Right kidney (tissue), 9 donors: ENCODE measurements at places on chromosomes 16 and 17.

- DNase-seq, result no peak
These were observed 98.2 kb upstream of the NOL11 start for GRCh38 chr17:67619555-67619954.

- DNase-seq, result peak; percentile 35
These were observed 12.5 kb downstream of the NOB1 start for GRCh38 chr16:69741951-69742904.

- no peak for DNase-seq
These were observed 2.9 kb downstream of the SRSF2 start for GRCh38 chr17:76734080-76734840.

GRCh38 chr17:81448950-81449349 is 53.7 kb downstream of the BAHCC1 start:
- no peak for DNase-seq

DNA sequence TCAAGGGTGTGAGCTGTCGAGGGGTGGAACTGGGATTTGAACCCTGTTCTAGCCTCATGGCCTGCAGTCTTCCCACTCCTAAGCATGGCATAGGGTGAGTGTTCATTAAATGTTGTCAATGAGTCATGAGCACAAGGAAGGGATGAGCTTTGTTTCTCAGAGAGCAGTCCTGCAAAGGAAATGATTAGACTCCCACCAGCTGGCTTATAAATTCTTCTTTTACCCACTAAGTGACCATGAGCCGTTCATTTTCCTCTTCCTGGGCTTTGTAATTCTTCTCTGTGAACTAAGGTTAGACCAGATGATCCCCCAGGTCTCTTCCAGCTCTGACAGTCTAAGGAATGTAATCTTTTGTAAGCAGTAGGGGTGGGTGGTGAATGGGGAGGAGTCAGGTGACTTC is 47.9 kb upstream of the HNF1B start:
- no peak for DNase-seq

GRCh38 chr16:48503779-48504178 is 106.2 kb downstream of the N4BP1 start:
- DNase-seq, result peak; percentile 30

GRCh38 chr17:33914125-33914524 is 341.0 kb upstream of the CCL2 start:
- no peak for DNase-seq

GRCh38 chr17:35293151-35293847 is 50.4 kb downstream of the SLFN5 start:
- no peak for DNase-seq

- peak; percentile 78 for DNase-seq
These were observed 58.5 kb downstream of the TMEM132E start for GRCh38 chr17:34637548-34638525.

DNA sequence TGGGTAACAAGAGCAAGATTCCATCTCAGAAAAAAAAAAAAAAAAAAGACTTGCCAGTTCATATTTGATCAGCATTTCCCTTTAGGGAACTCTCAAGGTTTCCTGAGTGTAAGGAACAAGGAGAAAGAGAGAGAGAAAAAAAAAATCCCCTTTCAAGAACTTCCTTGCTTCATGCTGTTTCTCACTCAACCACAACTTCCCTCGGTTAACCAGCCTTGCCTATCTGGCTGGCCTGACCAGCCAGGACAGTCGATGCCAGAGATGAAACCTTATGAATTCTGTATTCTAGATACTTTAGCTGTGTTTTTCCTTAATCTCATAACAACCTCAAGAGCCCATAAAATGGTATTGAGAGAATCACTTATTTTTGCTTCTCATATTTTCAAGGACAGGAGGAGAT is 2.6 kb upstream of the N4BP1 start:
- DNase-seq, result no peak

- no peak for DNase-seq
These were observed 59.2 kb downstream of the PLD6 start for GRCh38 chr17:17146786-17147406.

DNA sequence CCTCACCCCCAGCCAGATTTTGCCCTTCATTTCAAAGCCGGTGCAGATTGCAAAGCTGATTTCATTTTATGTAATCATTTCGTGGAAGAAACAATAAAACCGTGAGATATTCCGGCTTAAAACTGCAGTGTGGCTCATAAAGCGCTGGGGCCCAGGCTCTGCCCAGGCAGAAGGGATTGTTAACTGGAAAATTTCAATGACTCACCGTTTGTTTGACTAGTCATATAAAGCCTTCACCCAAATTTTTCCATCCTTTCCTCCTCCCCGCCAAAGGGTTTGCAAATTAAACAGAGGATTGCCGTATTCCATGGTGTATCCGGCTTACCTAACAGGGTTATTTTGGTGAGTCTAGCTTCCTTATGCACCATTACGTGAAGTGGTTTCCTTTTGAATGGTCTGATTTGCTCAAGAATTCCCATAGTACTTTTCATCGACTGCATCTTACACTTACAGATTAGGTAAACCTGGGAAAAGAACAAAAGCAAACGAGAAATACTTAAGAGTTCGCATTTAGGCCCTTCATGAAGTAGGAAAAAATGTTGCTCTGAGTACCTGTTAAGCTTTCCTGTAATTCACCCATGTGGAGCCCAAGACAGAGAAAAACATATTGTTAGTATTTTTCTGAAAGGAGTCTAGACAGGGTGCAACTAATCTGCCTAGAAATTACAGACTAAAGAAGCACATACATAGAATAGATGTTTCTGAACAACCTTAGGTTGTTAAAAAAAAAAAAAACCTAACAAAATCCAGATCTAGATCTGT is 949 bp upstream of the GSPT1 start:
- DNase-seq, result no peak

- peak; percentile 60 for DNase-seq
These were observed 27.2 kb downstream of the CLEC16A start for GRCh38 chr16:10971560-10971961.

- DNase-seq, result no peak
These were observed 1.9 kb downstream of the PFN1 start for GRCh38 chr17:4946312-4946976.

DNA sequence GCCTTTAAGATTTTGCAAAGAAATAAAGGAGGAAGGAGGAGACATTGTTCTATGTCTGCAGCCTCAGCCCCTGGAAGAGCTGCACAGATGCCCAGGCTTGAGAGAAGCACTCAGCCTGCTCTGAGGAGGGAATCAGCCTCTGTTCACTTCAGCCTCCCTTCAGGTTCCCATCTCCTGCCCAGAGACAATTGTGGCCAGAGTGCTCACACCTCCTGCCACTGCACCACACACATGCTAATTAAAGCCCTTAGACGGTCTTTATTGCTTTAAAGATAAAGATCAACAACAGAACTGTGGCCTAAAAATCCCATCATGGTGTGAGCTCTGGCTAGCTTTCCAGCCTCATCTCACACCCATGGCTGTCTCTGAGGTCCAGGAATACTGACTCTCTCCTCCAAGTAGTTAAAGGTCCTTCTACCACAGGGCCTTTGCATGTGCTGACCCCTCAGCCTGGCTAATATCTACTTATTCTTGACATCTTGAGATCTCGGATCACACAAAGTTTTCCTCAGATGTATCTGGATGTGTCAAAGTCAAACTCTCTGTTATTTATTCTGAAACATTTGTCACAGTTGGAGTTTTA is 33.8 kb downstream of the CHD9NB start:
- DNase-seq, result no peak

DNA sequence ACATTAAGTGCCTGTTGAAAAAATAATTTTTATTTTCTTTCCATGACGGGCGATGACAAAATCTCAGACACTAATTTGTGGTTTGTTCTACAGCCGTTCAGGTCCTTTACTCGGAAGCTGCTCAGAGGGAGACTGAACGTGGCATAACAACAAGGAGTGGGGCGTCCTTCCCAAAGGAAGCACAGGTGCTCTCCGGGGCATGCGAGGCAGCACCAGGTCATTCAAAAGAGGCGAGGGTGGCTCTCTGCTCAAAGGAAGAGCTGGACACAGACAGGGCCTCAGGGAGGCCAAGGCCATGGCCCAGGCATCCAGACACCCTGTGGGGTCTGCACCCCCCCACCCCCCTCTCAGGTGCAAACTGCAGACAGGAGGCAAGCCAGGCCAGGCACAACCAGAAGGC is 16.2 kb downstream of the UNKL start:
- no peak for DNase-seq

DNA sequence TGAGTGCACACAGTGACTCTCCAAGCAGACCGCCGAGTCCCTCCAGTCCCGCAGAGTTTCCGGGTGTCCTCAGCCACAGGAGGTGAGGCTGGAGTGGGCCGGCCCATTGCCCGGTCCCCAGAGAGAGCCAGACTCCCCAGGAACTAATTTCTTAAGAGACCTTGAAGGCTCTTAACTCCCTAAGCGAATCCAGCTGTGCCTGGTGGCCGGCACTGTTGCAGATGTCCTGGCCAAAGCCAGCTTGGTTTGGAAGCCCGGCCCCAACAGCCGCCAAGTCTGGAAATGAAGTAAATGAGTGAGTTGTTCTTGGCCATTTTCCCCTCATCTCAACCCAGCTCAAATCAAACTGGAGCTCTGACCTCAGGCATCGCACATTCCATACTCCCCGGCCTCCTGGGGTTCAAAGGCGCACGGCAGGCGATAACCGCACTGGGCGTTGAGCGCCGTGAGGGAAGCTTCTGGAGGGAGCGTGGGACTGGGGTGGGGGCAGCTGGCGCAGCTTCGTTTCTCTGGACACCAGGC is 42.0 kb downstream of the CMIP start:
- peak; percentile 30 for DNase-seq

DNA sequence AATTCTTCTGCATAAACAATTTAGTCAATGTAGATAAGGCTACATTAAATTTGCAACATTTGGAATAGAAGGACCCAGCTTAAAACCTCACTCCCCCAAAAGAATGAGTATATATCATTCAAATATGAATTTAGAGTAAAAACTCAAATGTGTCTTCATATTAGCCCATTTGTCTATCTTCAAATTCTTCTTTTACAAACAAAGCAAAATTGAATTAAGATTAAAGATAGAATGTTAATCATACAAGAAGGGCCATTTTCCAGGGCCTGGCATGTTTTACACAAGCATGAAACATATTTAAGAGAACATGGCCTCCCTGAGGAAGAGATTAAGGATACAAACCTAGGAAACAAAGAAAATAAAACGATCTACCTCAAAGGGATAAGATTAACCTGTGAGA is 8.4 kb downstream of the TOX3 start:
- no peak for DNase-seq

DNA sequence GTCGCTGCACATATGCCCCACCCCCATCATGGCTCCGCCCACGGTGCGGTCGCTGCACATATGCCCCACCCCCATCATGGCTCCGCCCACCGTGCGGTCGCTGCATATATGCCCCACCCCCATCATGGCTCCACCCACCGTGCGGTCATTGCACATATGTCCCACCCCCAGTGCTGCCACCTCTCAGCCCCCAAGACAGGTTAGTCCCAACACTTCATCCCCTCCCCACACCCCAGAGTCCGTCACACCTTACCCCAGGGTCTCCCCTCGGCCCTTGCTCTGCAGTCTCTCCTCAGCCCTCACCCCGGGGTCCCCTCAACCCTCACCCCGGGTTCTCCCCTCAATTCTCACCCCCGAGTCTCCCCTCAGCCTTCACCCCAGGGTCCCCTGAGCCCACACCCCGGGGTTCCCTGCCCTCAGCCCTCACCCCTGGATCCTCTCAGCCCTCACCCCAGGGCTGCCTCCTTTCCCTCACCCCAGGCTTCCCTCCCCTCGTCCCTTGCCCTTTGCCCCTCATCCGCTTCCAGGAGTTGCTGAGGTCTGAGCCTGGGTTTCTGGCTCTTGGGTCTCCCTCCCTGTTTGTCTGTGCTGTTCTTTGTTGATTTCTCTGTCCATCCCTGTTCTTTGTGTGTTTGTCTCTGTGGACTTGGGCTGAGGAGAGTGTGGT is 25.6 kb downstream of the TPSG1 start:
- DNase-seq, result no peak

DNA sequence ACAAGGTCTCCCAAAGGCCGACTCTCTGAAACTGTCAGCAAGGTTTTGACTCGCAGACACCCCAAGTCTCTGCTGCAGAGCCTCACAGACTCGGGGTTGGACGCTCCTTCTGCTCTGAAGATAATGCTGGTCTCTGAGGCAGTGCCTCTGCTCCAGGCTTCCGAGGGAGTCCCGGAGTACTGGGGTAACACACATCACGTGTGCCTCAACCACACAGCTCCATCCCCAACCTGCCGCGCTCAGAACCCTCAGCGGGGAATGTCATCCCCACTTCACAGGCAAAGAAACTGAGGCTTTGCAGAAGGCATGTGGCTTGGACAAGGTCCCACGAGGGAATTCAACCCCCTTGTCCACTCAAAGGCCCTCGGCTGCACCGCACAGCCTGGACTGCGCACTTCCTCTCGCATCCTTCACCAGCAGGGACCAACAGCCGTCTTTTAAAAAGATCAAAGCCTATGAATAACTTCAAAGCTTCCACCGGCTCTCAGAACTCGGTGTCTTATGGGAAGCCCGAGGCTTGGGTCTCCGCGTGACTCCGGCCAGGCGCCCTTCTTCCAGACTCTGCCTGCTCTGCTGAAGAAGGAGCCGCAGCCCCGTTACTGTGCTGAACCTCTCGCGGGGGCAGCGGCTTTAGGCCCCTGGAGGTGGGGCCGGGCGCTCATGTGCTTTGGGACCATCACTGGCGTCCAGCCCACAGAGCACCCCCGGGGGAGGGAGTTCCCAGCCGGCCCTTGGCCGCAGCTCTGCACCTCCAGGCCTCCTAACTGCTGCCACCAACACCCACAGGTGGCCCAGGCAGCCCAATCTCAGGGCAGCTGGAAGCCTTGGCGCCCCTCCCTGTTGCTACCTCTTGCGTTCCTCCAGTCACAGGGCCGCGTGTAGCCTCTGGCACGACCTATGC is 2.2 kb downstream of the TMEM204 start:
- DNase-seq, result peak; percentile 23

DNA sequence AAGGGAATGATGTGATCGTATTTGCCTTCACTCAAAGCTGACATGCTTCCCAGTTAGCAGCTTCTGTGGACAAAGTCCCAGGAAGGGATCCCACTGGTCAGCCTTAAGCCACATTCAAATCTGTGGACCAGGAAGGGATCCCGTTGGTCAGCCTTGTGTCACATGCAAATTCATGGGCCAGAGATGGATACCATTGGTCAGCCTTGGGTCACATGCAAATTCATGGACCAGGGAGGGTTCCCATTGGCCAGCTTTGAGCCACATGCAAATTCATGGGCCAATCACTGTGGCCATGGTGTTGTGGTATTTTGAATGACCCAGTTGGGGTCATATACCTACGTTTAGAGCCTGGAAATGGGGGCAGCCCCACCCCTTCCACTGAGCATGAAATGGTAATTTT is 201.6 kb downstream of the HS3ST4 start:
- no peak for DNase-seq

DNA sequence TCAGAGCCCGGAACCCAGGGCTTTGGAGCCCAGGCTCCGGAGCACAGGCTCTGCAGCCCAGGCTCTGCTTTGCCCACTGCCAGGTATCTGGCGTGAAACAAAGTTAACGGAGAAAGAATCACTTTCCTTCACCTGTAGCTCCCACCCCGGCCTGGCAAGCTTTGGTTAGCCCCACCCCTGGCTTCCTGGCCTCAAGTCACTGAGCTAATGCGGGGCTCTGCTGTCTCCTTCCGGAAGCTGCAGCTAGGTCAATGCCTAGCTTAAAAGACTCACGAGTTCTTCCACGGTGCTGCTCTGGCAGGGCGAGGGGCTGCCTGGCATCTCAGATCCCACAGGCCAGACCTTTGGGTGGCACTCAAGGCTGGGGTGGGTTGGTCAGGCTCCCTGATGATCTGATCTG is 21.1 kb upstream of the SPPL2C start:
- no peak for DNase-seq
